EL (cell line): ENCODE measurements at places on chromosomes 2 and 18.

GRCh38 chr2:230231251-230231650 lies 5.7 kb downstream of the SP140 start:
- DNase-seq = no peak

DNA sequence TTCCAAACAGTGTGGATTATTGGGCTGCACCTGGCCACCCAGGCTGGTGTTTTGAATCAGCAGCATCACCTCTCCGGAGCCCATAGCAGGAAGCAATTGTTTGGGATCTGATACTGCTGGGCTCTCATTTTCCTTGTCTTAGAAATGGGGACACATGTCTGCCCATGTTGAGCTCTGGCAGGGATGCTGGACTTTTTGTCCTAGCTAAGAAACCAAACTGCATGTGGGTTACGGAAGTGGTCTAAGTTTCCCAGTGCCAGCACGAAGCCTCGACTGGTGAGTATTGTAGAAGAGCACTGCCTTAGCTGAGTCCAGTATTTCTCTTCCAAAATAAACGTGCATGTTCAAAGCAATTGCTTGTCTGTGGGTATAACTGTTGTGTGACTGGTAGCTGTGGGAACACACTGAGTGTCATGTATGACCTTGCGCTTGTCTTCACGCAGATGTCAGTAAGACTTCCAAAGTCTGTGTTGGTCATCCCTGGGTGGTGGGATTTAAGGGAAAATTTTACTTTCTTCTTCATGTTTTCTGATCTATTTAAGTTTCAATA lies 43.6 kb downstream of the SH3RF3 start:
- no peak for DNase-seq

DNA sequence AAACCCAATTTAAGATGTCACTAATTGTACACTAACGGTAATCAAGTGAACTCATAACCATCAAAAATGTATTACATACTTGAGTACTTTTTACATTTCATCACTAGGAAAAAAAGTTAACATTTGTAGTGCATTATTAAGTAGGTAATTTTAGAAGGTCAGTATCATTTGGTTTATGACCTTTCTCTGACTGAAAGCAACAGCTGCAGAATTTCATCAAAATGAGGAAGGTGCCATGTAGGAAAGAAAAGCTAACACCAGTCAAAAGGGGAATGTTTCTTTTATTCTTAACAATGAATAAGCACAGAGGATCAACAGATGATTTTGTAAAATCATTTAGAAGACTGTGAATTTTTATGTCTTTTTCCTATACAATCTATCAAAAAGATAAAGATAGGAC lies 79.0 kb downstream of the PIGN start:
- no peak for DNase-seq

- DNase-seq = no peak
These were observed 103.4 kb upstream of the MEX3C start for GRCh38 chr18:51300912-51301311.

DNA sequence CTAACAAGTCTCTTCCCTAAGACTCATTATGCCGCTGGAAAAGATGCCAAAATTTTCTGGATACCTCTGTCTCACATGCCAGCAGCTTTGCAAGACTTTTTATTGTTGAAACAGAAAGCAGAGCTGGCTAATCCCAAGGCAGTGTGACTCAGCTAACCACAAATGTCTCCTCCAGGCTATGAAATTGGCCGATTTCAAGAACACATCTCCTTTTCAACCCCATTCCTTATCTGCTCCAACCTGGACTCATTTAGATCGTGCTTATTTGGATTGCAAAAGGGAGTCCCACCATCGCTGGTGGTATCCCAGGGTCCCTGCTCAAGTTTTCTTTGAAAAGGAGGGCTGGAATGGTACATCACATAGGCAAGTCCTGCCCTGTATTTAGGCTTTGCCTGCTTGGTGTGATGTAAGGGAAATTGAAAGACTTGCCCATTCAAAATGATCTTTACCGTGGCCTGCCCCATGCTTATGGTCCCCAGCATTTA lies 26.3 kb downstream of the DHRS9 start:
- peak; percentile 95 for DNase-seq

- DNase-seq = peak; percentile 25
These were observed 54.9 kb upstream of the RBM44 start for GRCh38 chr2:237743561-237744269.
